ENCODE measurements at places on chromosomes 3 and 15.

- peak; percentile 73 for DNase-seq
Measured at GRCh38 chr3:45011756-45012508, 14.2 kb upstream of the CLEC3B start.

DNA sequence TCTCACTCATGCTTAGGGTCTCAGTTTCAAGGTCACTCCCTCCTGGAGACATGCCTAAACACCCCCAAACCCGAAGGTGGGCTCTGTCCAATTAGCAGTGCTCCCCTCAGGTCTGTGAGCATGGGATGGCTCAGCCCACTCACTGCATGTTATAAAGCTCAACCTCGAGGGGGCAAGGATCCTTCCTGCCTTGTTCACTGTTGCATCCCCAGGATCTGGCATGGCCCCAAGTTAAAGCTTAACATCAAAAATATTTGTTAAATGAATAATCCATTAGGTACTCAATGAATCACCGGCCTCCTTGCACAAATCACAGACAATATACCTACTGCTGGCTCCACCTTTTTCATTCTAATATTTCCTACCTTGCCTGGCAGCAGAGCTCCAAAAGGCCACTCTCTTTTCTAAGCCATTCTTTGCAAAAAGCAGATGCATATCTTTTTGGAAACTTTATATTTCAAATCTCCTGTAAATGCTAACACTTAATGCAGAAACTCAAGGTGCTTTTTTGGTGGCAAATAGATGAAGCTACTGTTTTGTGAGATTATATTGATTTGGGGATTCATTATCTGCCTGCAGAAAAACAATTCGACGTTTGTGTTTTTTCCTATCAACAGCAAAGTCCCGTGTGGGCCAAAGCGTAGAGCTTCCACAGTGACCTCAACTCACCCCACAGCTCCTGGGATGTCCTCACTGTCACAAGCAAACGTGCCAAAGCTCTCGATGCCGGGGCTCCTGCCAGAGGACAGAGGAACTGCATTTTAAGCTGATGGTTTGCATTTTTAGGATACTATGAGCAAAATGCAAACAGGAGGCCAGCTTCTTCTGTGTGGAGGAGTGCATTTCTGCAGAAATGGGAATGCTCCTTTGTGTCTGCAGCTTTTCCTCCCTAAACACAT lies 35.4 kb downstream of the PCOLCE2 start:
- DNase-seq, result peak; percentile 88

GRCh38 chr15:60003243-60004008 lies 685 bp upstream of the FOXB1 start:
- no peak for DNase-seq

- no peak for DNase-seq
Measured at GRCh38 chr3:150314248-150315004, 93.7 kb upstream of the TSC22D2 start.

DNA sequence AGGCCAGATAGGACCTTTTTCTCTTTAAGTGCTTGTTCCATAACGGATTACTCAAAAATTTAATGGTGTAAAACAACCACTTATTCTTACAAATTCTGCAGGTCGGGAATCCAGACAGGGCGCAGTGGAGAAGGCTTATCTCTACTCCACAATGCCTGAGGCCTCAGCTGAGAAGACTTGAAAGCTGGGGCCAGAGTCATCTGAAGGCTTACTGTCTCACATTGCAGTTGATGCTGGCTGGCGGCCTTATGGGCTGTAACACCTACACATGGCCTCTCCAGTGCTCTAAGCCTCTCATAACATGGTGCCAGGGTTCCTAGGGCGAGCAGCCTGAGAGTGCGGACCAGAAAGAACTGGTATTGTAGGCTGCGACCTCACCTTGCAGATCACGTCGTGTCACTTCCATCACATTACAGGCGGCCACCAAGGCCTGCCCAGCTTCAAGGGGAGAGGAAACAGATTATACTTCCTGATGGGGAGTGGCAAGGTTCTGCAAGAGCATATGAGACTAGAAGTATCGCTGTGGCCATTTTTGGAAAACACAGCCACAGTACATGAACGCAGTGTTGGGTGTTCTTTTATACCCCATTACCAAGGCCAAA lies 32.4 kb downstream of the CMTM7 start:
- no peak for DNase-seq

DNA sequence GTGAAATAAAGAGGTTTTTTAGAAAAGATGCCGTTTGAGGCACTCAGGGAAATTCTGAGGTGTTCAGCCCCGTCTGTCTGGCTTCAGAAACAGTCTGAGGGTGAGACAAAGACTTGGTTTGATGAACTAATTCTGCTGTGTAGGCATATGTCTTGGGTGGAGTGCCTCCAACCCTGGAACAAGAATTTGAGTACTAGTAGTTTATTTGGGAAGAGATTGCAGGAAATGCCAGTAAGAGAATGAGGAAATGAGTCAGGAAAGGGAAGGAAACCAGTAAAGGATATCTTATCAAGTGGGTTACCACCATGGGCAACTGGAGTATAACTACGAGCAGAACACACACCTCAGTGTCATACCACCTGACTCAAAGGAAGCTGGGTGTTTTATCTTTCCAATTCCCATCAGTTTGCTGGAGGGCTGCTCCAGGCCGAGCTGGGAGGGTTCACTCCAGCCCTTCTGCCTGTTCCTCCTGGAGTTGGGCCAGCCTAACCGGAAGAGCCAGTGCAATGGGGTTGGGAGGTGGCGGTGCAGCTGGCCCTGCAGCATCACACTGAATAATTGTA lies 75.3 kb downstream of the TGFBR2 start:
- DNase-seq, result no peak

DNA sequence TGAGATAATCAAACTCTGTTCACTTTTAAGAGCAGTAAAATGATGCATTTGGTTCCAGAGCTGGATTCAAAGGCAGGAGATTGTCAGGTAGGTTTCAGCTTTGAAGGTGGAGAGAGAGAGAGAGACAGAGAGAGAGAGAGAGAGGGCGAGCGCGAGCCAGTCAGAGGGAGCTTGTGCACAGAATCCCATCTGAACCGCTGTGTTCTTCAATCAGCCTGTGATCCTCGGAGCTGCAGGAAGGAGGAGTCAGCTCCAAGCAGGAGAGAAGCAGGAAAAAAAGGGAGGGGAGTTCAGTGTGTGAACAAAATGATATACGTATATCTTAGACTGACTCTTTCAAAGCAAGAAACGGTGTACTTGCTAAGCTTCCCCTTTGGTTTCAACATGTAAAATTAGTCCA lies at the start of gene GPR149:
Gene GPR149, minus strand, starts transcription at position 177 of the 400 bp plus-strand sequence. CDS start 575 bp downstream, outside the sequence.
- no peak for DNase-seq

DNA sequence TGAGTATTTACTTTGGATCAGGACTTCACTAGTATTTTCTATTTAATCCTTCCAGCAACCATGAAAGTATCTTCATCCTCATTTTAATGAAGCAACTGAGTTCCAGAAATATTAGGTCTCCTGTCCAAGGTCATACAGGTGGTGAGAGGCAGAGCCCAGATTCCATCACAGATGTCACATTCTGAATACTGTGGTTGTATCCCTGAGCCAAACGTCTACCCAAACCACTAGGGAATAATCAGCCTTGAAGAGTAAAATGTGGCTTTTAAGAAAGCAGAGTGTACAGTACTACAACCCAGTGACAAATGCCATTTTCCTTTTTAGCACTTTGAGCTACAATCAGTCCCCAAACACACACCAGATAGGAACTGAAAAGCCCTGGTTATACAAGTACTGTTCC lies 93.3 kb upstream of the TRIM42 start:
- DNase-seq, result no peak

DNA sequence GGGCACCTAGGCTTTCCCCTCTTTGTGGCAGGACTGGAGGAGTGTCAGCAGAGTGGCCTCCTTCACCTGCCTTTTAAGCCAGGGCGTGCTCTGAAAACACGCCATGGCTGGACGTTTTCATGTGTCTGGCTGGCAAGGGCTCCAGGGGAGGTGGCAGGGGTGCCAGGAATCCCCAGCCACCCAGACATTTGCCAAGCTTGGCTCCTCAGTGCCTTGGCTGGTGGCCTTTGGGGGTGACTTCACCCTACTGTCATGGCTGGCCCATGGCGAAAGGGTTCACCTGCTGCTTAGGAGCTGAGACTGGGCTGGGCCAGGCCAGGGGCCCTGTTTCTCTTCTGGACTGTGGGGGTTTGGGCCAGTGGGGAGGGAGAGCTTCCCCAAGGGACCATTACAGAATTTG lies 17.6 kb downstream of the KLF13 start:
- no peak for DNase-seq

GRCh38 chr3:167700046-167700445 lies 34.6 kb downstream of the PDCD10 start:
- DNase-seq, result no peak

DNA sequence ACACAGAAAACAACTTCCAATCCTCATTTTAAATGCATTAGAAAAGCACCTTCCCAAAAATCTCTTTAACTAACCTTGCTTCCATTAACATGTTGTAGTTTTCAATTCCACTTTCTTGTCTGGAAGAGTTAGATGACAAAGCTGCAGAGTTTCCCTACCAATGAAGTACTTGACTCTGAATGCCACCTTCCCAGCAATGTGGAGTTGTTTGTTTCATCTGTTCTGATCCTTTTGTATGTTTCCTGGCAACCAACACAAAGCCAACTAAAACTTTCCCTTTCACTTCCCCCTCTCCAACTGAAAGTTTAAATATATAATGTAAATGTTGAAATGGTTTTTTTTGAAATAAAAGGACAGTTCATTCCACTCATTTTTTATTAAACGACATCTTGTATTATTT lies at the start of gene WDR49:
Gene WDR49, minus strand, starts transcription at position 183 of the 400 bp plus-strand sequence. CDS start 517 bp downstream, outside the sequence.
- DNase-seq, result no peak

DNA sequence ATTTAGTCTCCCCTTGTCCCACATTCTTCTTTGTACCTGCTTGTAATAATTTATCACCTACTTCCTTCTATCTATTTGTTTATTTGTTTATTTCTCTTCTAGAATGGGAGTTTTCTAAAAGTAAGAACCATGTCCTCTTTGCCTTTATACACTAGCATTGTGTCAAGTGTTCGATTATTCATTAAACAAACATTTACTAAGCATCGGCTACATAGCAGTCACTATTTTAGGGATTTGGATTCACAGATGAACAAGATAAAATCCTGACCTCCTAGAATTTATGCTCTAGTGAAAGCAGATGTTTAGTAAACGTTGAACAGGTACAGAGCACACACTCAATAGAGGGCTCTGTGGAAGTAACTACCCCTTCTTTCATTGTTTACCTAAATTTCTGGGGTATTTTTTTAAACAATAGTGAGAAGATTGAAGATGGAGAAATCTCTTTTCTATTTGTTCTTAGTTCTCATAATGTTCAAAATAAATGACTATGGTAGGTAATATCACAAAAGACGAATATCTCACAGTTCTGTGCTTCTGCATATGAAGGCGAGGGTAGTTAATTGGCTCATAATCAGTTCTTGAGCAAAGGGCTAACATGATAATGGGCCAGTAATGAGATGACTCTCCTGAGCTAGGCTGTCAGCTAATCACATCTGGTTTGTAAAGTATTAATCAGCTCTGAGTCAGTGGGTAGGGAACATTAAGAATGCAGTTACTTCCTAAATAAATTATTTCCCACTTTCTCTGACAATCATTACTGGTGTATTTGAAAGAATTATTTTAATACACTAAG lies 111.9 kb downstream of the SLC9A9 start:
- peak; percentile 21 for DNase-seq

GRCh38 chr3:14522768-14523167 lies 17.4 kb downstream of the GRIP2 start:
- no peak for DNase-seq

GRCh38 chr3:46990573-46991374 lies 11.3 kb downstream of the NBEAL2 start:
- DNase-seq, result no peak

- no peak for DNase-seq
Measured at GRCh38 chr3:166570102-166570501, 732.9 kb upstream of the BCHE start.

- peak; percentile 86 for DNase-seq
Measured at GRCh38 chr3:141368062-141368924, at the start of gene ZBTB38. ZBTB38 (plus strand) TSS chr3:141368504; CDS start chr3:141442389, 73,885 bp downstream.

- DNase-seq, result no peak
Measured at GRCh38 chr3:4492208-4493013, 737 bp upstream of the ITPR1 start.

DNA sequence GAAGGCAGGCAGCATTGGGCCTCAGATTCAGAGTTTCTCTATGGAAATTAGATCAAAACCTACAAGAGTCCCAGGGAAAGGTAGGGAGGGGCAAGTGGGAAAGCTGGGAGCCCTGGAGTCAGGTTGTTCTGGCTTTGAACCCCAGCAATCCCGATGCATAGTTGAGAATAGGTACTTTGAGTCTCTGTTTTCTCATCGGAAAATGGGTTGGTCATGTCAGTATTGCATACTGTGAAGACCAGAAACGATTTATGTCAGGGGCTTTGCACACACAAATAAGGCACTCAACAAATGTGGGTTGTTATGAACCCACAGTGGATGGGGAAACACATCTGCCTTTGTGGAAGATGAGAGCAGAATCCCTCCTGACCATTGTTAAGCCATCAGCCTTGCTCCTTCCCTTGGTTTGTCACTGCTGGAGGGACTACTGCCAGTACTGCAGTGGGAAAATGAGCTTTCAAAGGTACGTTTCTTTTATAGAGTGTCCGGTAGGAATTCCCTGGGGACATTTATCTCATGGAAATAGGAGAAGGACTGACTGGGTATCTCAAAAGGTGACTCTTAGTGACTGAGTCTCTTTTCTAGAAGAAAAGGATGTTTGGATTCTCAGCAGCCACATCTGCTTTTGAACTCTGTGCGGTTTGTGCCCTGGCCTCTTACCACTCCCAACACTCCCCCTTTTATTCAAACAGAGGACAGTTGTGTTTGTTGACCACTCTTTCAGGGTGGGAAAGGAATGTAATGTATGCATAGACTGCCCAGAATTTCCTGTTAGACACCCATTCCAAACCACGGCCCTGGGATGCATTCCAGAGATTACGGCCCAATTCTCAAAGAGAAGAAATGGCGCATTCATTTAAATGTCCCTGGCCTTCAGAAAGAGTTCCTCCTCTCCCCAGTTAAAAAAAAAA lies 54.6 kb upstream of the VILL start:
- peak; percentile 82 for DNase-seq
